ENCODE measurements at places on chromosomes 13 and 19. TPM values are rescaled to one million over a fixed set of nuclear protein-coding genes. Genes with fewer than 3 reads are reported as not detected.

The KCNN1 gene
- total RNA-seq: 2.4 TPM

- no peak for DNase-seq
These were observed 262.1 kb downstream of the ZNF536 start for GRCh38 chr19:30634131-30634830.

The KLK10 gene
- total RNA-seq: 1.8 TPM

DNA sequence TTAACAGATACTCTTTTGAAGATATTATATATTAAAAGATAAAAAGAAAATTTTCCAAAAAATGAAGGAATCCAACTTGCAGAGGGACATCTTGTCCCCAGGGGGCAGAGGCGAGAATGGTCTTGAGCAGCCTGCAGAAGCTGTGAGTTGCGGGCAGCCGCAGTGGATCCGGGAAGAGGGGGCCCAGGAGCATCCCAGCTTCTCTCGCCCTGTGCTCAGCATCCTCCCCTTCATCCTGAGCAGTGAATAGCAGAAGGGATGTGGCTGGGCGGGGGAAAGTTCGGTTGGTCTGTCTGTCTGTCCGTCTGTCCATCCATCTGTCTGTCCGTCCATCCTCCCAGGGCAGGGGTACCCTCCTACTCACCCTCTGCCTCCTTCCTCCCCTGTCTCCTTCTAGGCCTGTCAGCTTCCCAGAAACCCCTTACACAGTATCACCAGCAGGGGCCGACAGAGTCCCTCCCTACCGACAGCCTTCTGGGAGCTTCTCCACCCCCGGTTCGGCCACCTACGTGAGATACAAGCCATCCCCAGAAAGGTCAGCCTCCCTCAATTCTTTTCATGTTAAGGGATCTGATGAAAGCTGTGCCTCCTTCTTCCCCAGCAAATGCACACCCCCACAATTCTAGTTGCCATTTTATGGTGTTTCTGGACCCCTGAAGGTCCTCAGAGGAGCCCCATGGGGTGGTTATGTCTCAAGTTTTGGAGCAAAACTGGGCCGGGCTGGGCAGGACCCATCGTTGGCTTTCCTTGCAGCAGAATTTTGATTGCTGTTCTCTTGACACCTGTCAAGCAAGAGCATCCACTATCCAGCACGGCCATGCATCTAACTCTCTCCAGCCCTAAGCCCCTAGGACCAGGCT, 81.6 kb downstream of the DPF1 start:
- DNase-seq: peak; percentile 74

- peak; percentile 13 for DNase-seq
These were observed 23.2 kb downstream of the CATSPERD start for GRCh38 chr19:5743630-5744029.

DNA sequence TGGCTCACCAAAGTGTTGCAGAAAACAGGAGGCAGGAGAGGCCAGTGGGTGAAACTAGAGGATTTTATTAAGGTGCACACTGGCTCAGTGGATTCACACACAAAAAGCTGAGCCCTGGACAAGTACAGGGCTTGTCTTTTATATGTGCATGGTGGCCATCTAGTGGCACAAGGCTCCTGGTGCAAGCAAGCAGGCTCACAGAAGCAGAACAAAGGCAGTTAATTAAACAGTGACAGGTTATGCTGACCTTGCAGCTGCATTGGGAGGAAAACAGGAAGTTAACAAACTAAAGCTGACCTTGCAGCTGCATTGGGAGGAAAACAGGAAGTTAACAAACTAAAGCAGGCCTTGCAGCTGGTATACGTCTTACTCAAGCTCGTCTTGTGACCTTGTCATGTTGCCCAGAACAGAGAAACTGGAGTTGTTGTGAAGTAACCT, 65.3 kb upstream of the ZNF681 start:
- DNase-seq: no peak

The HCST gene
- 0.97 TPM for total RNA-seq

Data from hepatocyte (in vitro differentiated cells).